ENCODE measurements at places on chromosomes 5 and 9. TPM values are rescaled to one million over a fixed set of nuclear protein-coding genes. Genes with fewer than 3 reads are reported as not detected.
A peak's percentile ranks its signal among the peaks of the same experiment; 100 is the strongest.

GRCh38 chr5:142906863-142907671 is 136.9 kb downstream of the ARHGAP26 start:
- H3K36me3 ChIP-seq = peaks cover 80% of the 10 kb centered on the region
- DNase-seq = no peak

DNA sequence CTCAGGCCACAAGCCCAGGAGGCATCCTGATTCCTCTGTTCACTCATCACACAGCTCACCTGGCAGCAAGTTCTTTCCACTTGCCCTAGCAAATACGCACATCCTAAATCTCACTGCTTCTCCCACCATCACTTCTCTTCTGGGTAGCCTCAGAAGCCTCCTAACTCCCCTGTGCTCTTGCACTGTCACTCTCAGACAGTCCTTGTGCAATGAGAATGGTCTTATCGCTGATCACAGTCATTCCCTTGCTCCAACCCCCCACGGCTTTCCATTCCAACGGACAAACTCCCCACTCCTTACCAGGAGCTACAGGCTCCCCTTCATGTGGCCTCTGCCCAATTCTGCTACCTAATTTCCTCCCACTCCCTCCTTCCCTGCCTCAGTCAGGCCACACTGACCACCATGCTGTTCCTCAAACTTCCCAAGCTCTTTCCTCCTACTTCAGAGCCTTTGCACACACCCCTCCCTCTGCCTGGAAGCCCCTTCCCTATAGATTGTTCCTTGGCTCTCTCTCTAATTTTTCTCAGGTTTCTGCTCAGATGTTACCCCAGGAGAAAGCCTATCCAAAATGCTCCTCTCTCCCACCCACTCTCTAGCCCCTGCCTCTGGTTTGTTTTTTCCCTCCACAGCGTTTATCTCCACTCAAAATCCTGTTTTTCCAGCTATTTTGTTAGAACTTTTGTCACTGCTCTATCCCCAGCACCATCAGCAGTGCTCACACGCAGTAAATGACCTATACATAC is 34.1 kb upstream of the TNFAIP8 start:
- no peak for DNase-seq
- H3K4me3 ChIP-seq = no peak overlapping the region
- H3K27me3 ChIP-seq = no peaks in the 10 kb centered on the region
- H3K4me1 ChIP-seq = peaks cover 10% of the 10 kb centered on the region

DNA sequence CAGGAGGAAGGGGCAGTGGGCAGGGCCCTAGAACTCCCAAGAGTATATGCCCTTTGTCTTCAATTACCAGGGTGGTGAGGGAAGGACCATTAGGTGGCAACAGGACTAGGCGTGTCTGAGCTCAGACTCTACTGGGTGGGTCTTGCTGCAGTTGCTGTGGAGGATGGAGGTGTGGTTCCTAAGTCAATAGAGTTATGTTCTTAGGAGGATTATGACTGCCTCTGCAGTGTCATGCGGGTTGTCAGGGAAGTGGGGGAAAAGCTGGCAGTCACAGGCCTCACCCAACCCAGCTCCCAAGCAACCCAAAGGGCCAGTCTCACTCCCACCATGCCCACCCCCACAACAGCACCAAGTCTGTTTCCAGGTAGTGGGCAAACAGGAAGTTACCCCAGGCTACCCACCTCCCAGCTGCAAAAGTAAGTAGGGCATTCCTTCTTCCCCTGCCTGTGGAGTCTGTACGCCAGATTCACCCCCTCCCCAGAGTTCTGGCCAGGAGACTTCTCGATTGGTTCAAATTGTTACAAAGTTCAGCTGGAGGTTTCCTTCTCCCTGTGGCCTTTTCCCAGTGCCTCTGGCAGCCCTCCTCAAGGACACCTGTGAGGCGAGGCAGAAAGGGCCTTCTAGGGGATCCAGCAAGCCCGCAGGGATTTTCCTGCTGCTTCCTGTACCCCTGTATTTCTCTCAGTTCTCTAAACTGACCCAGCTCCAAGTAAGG is 145.3 kb downstream of the HINT1 start:
- DNase-seq = no peak
- no peaks in the 10 kb centered on the region for H3K36me3 ChIP-seq
- no peak overlapping the region for H3K4me3 ChIP-seq
- H3K4me1 ChIP-seq = no peaks in the 10 kb centered on the region
- H3K27me3 ChIP-seq = no peaks in the 10 kb centered on the region

- no peaks in the 10 kb centered on the region for H3K27me3 ChIP-seq
- no peaks in the 10 kb centered on the region for H3K4me1 ChIP-seq
- no peak for DNase-seq
Observed at GRCh38 chr9:90060256-90060655, 455.4 kb downstream of the GADD45G start.

DNA sequence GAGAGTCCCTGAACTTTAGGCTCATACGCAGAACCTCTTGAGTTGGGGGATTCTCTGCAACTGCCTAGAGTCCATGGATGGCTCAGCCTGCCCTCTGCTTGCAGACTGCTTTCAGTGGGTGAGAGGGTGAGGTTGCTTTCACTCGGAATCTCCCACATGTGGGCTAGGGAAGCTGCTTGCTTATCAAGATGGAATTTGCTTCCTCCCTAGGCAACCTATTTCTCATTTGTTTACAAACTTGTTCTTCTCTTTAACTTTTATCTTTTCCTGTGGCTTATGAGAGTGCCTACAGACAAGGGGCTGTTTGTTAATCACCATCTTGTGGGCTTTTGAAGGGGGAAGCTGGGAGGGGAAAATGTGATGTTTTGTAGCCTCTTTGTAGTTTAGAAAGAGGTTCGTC is 10.0 kb downstream of the TLE4 start:
- no peaks in the 10 kb centered on the region for H3K4me1 ChIP-seq
- no peaks in the 10 kb centered on the region for H3K27me3 ChIP-seq
- no peak for DNase-seq
- H3K36me3 ChIP-seq = no peaks in the 10 kb centered on the region

GRCh38 chr5:72519111-72519510 is 11.9 kb upstream of the ZNF366 start:
- H3K36me3 ChIP-seq = no peaks in the 10 kb centered on the region
- no peak for DNase-seq
- no peak overlapping the region for H3K4me3 ChIP-seq
- H3K27ac ChIP-seq = peak overlapping the region; percentile 38
- H3K27me3 ChIP-seq = no peaks in the 10 kb centered on the region

DNA sequence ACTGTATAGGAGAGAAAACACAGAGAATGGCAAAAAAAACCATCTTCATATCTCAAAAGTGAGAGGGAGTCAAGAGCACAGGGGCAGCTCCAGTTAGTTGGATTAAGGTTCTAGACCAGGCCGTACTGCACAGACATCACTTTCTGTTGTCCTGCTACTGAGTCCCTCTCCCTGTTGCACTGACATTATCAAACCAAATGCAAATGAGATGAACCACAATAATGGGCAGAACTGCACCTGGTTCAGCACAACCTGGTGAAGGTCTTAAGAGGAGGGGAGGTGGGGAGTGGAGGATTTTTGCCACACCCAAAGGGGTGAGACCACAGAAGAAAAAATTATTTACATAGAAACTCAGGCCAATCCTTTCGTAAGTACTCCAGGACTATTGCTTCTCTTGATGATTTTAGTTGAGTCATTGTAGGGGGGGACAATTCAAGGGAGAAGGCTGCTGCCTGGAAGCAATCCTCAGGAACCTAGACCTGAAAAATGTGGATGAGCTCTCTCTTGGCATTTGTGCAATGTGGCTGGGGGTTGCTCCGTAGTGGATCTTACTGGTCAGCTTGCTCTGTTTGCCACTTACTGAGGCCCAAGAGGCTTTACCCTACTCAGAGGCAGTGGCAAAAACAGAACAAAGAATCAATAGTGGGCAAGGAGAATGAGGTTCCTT is 94.5 kb upstream of the PPP1R2B start:
- DNase-seq = no peak
- H3K4me1 ChIP-seq = peaks cover 3% of the 10 kb centered on the region
- no peaks in the 10 kb centered on the region for H3K27me3 ChIP-seq
- H3K27ac ChIP-seq = peak overlapping the region; percentile 52

- H3K4me1 ChIP-seq = no peaks in the 10 kb centered on the region
- no peak for DNase-seq
- no peak overlapping the region for H3K27ac ChIP-seq
- H3K4me3 ChIP-seq = no peak overlapping the region
Observed at GRCh38 chr9:95190413-95190812, 127.1 kb downstream of the FANCC start.

- no peaks in the 10 kb centered on the region for H3K27me3 ChIP-seq
- no peaks in the 10 kb centered on the region for H3K36me3 ChIP-seq
- no peak overlapping the region for H3K27ac ChIP-seq
- no peaks in the 10 kb centered on the region for H3K4me1 ChIP-seq
- H3K4me3 ChIP-seq = no peak overlapping the region
Observed at GRCh38 chr5:124957063-124957462, 210.6 kb upstream of the ZNF608 start.

DNA sequence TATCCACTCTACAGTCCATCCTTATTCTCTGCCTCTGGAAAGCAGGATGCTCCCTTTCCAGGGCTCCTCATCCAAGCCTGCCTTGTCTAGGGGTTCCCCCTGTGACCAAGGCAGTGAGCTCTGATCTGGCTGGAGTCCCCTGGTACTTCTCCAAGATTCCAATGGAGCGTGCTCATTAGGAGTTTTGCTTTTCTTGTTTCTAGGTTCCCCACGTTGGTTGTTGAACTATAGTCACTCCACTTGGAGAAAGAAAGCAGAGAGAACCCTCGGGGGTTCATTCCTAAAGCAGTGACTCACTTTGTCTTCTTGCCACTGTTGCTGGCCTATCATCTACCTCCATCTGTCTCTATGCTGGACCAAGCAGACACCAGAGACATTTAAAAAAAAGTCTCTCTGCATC is 192.6 kb downstream of the TLE4 start:
- H3K4me3 ChIP-seq = no peak overlapping the region
- DNase-seq = peak; percentile 66
- H3K4me1 ChIP-seq = no peaks in the 10 kb centered on the region
- no peaks in the 10 kb centered on the region for H3K36me3 ChIP-seq
- no peaks in the 10 kb centered on the region for H3K27me3 ChIP-seq

GRCh38 chr5:142845954-142846398 is 75.8 kb downstream of the ARHGAP26 start:
- peaks cover 89% of the 10 kb centered on the region for H3K4me1 ChIP-seq
- no peak for DNase-seq
- H3K4me3 ChIP-seq = no peak overlapping the region
- no peaks in the 10 kb centered on the region for H3K36me3 ChIP-seq
- H3K27ac ChIP-seq = peak overlapping the region; percentile 71

DNA sequence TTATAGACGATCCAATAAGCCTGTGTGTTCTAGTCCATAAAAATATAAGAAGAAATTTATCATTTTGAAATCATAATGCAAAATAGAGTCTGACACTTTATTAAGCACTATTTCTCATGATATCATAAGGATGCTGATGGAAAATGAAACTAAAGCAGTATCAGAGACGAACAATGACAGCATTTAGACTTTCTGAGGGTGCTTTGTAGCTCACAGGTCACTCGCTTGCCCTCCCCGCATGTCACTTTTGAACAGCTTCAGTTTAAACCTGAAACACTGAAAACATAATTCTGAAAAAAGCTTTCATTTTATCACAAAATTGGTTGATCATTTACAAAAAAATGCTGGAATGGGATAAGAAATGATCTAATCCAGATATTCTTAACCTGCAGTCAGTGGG is 247.1 kb downstream of the EBF1 start:
- H3K27me3 ChIP-seq = no peaks in the 10 kb centered on the region
- H3K4me1 ChIP-seq = no peaks in the 10 kb centered on the region
- no peak for DNase-seq
- no peak overlapping the region for H3K27ac ChIP-seq
- H3K4me3 ChIP-seq = no peak overlapping the region

DNA sequence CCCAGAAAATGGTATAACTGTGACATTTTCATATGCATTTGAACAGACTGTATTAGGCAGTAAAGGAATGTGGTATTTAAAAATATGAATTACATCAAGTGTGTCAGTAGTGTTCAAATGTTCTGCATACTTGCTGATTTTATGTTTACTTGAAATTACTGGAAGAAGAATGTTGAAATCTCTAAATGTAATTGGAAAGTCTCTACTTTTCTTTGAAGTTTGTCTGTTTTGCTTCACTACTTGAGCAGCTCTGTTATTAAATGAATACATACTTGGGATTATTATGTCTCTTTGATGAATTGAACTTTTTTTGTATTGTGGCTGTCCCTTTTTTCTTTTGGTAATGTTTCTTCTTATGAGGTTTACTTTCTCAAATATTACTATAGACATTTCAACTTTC is 205.6 kb downstream of the TAF11L14 start:
- no peak overlapping the region for H3K27ac ChIP-seq
- DNase-seq = no peak
- H3K36me3 ChIP-seq = no peaks in the 10 kb centered on the region
- H3K27me3 ChIP-seq = no peaks in the 10 kb centered on the region
- no peaks in the 10 kb centered on the region for H3K4me1 ChIP-seq

DNA sequence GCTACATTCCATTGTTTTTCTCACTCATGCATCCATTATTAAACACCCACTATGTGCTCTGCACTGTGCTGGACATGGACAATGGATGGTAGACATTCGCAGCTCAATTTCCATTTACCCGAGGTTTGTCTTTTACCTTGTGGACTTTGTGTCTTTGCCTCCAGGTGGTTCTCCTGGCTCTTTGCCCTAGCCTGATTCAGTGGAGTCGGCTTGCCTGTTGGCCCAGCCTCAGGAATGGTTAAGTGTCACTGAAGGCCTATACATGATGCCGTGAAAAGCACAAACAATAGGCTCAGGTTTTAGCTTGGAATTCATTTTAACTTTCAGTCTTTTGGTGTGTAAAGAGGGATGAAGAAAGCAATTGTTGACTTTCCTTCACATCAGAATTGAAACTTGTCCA is 16.5 kb upstream of the DMRT3 start:
- no peak overlapping the region for H3K27ac ChIP-seq
- DNase-seq = no peak
- no peak overlapping the region for H3K4me3 ChIP-seq
- H3K27me3 ChIP-seq = no peaks in the 10 kb centered on the region
- no peaks in the 10 kb centered on the region for H3K36me3 ChIP-seq

DNA sequence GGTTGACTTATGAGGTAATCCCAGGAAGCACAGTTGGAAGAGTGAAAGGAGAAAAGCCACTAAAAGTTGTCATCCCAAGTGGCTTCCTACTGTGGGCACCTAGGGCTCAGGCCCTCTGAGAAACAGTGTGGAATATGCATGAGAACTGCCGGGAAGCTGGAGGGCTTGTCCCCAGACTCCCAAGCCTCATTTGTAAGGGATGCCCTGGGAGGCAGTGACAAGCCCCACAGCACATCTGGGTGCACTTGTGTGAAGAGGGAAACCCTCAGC is 64.5 kb downstream of the SFXN1 start:
- no peak for DNase-seq
- H3K4me3 ChIP-seq = no peak overlapping the region
- H3K4me1 ChIP-seq = no peaks in the 10 kb centered on the region
- no peaks in the 10 kb centered on the region for H3K27me3 ChIP-seq
- no peak overlapping the region for H3K27ac ChIP-seq

Gene CENPH
- 2.0 TPM for total RNA-seq

Gene ADGRD2
- total RNA-seq = not detected

Gene DND1
- total RNA-seq = 0.51 TPM

Gene ZDHHC11B
- total RNA-seq = 4.0 TPM

Gene SLC6A3
- not detected for total RNA-seq

Measured in right atrium auricular region (tissue), 2 donors.